ENCODE measurements at places on chromosomes 5 and 9. TPM values are rescaled to one million over a fixed set of nuclear protein-coding genes. Genes with fewer than 3 reads are reported as not detected.
A peak's percentile ranks its signal among the peaks of the same experiment; 100 is the strongest.

TMEM174 gene
- not detected for total RNA-seq

GFI1B gene
- 0.31 TPM for total RNA-seq

PCDHGC5 gene
- total RNA-seq: 0.54 TPM

WDR38 gene
- total RNA-seq: not detected

CACFD1 gene
- 15.6 TPM for total RNA-seq

UBE2QL1 gene
- total RNA-seq: 0.66 TPM

IL17B gene
- not detected for total RNA-seq

PCDHGA6 gene
- total RNA-seq: 3.1 TPM

CCNI2 gene
- total RNA-seq: 1.1 TPM

DNA sequence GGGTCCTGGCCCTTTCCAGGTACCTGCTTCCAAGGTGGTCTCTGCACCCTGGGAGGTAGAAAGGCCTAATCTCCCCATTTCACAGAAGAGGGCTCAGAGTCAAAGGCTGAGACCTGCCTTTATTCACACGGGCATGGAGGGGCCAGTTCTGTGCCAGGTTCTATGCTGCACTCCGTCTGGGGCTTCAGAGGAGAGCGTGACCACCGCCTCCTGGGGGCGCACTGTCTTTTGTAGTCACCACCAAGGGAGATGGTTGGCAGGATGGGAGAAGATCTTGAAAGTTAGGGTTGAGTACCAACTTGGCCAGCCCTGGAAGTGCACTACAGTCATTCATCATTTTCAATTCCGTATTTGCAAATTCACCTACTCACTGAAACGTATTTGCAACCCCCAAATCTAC is 23.7 kb upstream of the PRDM12 start:
- no peak for DNase-seq

- DNase-seq: peak; percentile 47
Measured at GRCh38 chr9:98995059-98995671, 51.5 kb downstream of the COL15A1 start.

- DNase-seq: no peak
Measured at GRCh38 chr5:176851871-176852658, 41.7 kb downstream of the UNC5A start.

GRCh38 chr9:114153761-114154599 is 1.4 kb upstream of the COL27A1 start:
- peak; percentile 70 for DNase-seq

GRCh38 chr9:114231273-114231672 is 75.9 kb downstream of the COL27A1 start:
- DNase-seq: no peak

DNA sequence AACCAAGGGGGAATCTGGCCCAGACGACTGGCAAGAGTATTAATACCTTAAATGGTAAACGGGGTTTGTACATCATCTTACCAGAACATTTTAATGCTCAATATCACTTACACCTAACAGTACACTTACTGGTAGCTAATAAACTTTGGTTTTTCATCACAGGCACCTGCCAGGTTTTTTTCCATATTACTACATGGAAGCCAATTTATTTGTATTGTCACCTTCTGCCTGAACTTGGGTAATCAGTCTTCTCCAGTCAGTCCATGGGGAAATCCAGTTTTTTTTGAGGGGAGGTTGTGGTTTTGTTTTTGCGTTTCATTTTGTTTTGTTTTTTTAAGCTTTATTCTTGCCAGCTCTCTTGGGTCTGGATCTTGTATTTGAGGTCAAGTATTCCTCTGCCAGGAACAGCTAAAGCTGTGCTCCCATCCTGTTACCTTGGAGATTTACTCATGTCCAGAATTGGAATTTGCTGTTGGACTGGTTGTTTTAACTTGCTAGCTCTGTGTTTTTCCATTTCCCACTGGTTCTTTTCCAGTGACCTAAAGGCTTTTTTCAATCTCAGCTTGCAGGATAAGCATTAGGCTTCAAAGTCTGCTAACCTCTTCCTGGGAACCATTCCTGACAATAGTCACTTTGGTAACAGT is 11.1 kb upstream of the NADK2 start:
- no peak for DNase-seq

- no peak for DNase-seq
Measured at GRCh38 chr5:82416512-82416911, 138.4 kb upstream of the RPS23 start.

DNA sequence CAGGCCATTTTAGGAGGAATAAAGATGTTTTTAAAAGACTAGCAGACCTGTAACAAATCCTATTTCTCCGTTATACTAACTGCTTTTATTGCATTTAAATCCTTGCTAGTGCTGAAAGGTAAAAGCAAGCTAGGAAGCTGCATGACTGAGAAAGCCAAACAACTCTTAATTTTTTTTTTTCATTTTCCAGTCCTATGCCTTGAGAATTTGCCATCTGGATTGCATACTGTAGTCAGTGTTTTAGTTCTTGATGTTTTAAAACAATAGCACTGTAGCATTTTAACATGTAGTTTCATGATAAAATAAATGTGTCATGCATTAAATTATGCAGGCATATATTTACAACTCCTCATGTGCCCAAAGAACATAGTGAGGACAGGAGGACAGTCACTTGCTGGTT is 108.4 kb upstream of the FGF10 start:
- DNase-seq: no peak

DNA sequence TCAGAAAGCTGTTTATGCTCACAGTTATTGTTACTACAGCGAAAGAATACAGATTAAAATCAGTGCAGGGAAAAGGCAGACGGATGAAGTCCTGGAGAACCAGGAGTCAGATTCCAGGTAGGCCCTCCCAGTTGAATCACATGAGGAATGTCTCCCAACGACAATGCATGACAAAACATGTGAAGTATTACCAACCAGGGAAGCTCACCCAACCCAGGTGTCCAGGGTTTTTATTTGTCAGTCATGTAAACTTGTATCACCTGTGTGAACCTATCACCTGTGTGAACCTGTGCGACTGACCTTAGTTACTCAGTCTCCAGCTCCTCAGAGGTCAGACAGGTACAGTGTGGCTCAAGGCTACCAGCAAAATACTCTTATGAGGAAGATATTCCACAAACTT is 63.9 kb downstream of the KIAA1958 start:
- DNase-seq: no peak

DNA sequence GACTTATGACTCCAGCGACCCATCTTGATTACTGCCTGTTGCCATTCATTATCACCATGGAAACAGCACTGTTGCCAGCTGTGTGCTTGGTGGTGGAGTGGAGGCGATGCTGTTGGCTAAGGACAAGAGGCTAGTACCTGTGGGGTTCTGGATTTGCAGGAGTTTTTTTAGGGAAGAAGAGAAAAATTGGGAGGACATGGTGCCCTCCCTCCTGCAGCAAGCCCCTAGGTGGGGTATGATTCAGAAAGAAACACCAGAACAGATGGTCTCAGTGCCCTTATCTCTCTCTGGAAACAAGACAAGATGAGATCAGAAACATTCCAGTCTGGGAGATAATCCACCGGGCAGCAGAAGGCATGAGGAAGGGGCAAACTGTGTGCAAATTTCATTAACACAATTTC is 87.8 kb upstream of the TLR4 start:
- DNase-seq: no peak

- no peak for DNase-seq
Measured at GRCh38 chr9:116327701-116328405, 174.3 kb downstream of the PAPPA start.

DNA sequence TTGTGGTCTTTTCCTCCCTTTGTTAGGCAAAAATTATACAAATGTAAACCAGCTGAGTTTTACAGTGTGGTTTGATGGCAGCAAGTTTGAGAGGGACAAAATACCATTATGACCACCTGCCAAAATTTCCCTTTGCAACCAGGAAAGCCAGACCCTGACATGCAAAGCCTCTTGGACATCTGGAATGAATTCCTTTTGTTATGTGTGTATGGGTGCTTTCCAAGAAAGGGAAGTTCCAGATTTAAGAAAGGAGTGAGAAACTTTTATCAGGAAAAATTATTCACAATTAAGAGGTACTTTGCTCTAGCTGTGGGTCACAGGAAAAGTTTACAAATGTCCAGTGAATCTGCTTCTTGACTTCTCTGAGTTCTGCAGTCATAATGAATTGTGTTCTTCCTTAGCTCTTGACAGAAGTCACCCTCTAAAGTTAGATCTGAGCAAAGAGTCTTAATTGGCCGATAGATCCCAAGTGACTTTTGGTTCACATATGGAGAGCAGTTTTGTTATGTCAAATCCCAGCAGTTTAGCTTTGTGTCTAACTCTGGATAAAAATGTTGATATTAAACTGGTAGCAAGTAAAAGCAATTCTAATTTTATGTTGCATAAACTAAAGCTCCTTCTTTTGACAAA is 295.9 kb upstream of the ZNF608 start:
- DNase-seq: no peak

- no peak for DNase-seq
Measured at GRCh38 chr9:98412101-98412842, 156.8 kb upstream of the TBC1D2 start.

GRCh38 chr5:55140908-55141665 is 18.9 kb upstream of the GPX8 start:
- DNase-seq: no peak

- no peak for DNase-seq
Measured at GRCh38 chr9:127537792-127538191, 74.3 kb upstream of the STXBP1 start.

DNA sequence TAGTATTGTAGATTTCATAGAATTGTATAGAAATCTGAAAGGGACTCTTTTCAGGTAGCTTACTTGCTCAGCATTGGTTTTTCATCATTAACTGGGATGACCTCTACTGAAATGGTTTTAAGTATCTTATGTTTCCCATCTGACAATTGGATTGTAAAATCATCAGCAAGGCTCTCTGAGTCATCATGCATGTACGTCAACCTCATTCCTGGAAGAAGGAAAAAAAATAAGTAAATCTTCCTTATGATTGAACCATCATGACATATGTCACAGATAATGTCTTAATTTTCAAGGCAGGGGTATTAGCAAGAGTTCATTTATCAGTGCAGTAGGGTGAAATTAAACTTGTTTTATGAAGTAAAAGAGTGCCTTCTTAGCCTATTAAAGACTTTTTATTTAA is 74.9 kb upstream of the CER1 start:
- DNase-seq: no peak

- no peak for DNase-seq
Measured at GRCh38 chr9:107212613-107213012, 70.5 kb upstream of the RAD23B start.

DNA sequence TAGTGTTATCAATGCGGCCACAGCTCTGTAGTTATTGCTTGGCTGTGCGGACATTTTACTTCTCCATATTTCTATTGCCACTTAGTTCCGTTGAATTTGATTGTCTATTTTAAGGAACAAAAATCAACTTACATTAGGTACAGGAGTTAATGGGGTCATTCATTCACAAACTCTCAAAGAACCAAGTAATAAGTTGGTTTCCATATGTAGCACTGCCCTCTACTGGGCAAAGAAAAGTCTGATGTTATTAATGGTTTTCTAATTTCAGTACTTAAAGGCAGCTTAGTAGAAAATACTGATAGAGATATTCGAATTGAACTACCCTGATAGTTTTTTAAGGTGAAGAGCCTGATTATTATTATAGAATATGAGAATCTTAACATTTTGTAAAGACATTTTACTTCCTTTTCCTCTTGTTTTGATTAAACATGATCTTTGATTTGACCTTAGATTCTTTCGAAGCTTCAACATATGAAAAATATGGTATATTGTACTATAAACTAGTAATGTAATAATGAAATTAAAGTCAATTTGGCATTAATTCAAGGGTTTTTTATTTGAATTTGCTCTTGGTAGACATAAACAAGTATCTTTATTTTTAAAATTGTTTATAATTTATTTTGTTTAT is 119.5 kb upstream of the CTNND2 start:
- DNase-seq: no peak

GRCh38 chr5:123701511-123702200 is 189.7 kb downstream of the CSNK1G3 start:
- DNase-seq: no peak

DNA sequence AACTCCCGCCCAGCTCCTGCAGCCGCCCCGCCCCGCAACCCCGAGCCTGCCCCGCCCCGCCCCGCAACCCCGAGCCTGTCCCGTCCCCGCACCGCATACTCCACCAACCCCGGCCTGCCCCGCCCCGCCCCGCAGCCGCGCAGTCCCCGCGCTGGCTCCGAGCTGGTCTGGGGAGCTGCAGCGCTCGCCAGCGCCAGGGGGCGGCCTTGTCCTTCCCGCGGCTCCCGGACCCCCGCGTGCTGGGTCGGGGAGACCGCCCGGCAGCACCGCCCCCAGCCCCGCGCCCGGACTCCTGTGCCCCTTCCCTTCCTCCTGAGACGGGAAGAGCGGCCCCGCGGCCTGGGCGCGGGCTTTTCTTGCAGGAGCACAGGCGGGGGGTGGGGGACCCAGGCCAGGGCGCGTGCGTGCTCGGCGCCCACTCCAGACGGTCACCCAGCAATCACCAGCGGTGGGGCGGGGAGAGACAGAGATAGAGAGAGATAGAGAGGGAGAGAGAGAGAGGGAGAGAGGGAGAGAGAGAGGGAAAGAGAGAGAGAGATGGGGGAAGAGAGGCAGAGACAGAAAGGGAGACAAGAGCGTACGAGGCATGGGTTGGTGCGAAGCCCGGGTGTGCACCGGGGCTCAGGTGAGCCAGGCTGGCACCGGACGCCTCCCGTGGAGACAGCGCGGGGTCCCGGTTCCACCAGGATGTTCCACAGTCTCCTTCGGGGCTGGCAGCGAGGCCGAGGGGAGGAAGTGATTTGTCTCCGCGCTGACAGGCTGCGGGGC is 14.7 kb upstream of the TMEM250 start:
- DNase-seq: no peak

GRCh38 chr9:137457406-137458193 is 1.5 kb downstream of the NSMF start:
- DNase-seq: peak; percentile 78
